Right cardiac atrium (tissue), 5 donors: ENCODE measurements at places on chromosomes 12 and 14.
A peak's percentile ranks its signal among the peaks of the same experiment; 100 is the strongest.

DNA sequence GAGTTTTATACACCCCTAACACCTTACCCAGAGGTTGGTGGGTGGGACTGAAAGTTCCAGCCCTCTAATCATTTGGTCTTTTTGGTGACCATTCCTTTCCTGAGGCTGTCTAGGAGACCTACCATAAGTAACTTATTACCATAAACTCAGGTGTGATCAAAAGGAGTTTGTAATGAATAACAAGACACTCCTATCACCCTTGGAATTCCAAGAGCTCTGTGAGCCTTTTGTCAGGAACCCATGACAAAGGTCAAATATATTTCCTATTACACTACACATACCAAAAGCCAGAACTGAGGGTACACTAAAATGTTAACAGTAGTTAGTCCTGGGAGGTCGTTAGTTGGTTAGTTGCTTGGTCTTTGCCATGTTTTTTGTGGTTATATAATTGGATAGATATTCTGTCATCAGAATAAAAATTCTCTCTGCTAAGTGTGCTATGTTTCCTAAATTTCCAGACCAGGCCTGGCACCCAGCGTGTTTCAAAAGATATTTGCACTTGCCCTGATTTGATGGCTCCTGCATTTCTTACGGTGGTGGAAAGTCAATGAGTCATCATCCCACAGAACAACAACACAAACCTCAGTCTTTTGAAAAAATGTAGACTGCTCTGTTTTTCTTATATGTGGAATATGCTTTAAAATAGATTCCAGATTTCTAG is 27.0 kb upstream of the AKAP5 start:
- no peak for DNase-seq

DNA sequence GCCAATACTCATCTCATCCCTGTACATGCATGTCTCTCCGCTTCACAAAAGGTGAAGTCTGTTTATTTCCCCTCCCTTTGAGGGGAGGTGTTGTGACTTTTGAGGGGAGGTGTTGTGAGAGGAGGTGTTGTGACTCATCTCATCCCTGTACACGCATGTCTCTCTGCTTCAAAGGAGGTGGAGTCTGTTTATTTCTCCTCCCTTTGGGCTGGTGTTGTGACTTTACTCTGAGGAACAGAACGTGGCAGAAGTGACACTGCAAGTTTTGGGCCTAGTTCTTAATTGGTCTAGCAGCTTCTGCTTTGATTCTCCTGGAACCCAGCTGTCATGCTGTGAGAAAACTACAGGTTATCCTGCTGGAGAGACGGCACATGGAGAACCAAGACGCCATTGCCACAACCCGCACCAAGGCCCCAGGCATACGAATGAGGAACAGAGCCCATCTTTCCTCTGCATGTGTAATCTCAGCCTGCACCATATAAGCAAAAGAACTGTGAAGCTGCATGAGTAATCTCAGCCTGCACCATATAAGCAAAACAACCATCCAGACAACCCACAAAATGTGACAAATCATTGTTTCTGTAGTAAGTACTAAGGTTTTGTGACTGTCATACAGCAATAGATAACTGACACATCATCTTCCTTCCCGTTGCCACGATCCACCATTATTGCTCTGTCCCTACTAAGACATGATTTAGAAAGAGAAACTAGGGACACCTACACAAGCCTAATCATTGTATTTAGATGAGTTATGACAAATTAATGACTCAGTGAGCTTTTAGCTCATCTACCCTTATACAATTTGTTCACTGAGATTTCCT is 30.0 kb downstream of the GALNT4 start:
- DNase-seq, result no peak

DNA sequence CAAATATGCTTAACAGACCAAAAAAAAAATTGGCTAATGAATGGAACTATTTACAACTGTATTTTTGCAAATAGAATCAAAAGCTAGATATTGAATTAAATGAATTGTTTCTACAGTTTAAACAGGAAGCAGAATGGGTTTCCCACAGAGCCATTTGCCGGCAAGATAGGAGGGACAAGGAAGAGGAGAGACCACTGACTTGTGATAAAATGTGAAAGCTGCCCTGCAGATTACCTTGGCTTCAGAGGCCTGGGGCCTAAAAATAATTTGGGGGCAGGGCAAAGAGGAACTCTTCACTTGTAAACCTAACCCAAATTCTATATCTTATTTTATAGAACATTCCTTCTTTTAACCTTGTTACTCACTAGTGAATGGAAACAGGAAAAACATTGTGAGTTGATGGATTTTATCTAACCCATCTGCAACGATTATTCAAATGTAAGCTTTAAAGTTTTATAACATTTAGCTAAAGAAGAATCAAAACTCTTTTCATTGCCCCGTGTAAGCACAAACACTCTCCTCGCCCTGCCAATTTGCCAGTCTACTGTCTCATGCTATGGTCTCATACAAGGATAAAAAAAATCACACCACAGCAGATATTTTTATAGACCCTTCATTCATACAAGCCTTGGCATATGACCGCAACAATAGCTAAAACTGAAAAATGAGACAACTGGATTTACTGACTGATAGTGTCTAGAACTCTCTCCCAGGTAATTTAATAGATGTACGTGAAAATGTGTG is 49.5 kb upstream of the MDM1 start:
- DNase-seq, result no peak

DNA sequence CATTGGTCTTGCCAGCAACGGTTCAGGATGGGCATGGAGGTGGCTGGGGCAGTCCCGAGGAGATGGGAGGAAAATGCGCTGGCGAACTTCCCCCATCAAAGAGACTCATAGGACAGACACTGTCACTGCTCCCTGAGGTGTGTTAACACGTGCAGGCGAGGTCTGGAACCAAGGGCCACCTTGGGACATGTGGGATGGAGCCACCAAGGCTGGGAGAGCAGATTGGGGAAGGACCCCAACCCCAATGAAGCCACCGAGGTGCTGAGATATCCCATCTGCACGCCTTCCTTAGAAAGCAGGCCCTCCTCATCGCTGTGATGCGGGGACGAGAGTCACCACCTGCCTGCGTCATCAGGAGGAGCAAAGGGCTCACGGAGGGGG is 16.9 kb upstream of the BEGAIN start:
- no peak for DNase-seq

DNA sequence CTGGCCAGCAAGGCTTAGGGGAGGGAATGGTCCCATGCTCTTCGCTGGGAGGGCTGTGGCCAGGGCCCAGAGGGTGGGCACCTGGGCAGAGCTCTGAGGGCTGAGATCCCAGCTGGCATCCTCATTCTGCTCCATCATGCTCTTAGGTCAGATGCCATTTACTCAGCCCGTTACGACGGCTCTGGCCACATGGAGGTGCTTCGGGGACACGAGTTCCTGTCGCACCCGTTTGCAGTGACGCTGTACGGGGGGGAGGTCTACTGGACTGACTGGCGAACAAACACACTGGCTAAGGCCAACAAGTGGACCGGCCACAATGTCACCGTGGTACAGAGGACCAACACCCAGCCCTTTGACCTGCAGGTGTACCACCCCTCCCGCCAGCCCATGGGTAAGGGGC is 30.8 kb upstream of the LRP1-AS start:
- DNase-seq, result peak; percentile 42

DNA sequence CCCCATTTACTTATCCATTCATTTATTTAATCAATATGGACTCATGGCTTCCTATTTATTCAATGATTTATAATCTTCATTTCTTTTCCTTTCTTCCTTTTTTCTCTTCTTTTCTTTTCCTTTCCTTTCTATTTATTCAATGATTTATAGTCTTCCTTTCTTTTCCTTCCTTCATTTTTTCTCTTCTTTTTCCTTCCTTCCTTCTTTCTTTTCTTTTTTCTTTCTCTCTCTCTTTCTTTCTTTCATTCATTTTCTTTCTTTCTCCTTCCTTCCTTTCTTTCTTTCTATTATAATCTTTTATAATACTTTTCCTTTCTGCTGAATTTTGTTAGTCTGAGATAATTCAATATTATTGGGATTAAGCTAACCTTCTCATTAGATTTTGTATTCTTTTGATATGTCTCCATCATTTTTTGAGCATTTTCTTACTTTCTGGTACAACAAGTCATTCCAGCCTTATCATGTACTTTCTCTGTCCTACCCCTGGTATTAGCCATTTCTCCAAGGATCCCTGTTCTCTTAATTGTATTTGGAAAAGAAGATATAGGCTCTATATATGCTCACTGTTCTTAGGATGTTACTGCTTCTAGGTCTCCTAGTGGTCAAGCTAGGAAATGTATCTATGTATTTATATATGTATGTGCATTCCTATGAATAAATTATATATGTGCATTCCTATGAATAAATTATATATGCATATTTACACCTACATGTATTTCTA is 12.1 kb downstream of the LACRT start:
- DNase-seq, result no peak

DNA sequence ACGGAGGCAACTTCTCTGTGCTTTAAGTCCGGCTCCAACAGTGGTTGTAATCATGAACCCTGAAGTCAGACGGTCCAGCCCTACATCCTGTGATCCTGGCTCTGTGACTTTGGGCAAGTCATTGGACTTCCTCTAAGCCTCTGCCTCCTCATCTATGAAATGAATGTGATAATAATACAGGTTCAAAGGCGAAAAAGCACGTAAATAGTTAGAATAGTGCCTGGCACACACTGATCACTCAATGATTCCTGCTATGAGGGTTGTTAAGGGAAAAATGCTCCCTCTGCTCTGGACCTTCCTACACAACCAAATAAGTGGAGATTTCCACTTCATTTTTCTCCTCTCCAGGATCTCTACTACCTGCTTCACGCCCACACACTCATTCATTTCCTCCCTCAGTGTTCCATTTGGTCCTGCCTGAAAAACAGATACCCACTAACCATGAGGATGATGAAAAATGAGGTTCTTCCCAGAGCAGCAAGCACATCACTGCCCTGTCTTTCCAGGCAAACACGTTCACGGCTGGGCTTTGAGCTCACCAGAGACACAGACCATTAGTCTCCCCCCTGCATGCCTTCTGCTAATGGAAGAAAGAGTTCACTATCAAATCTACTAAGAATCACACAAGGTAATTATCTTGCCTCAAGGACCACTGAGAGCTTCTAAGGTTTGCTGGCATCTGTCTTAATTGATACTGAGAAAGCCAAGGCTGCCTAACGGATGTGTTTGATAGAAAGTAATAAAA is 13.2 kb downstream of the NUAK1 start:
- no peak for DNase-seq

- no peak for DNase-seq
These were observed 45.1 kb downstream of the TRAF3 start for GRCh38 chr14:102822311-102822863.

DNA sequence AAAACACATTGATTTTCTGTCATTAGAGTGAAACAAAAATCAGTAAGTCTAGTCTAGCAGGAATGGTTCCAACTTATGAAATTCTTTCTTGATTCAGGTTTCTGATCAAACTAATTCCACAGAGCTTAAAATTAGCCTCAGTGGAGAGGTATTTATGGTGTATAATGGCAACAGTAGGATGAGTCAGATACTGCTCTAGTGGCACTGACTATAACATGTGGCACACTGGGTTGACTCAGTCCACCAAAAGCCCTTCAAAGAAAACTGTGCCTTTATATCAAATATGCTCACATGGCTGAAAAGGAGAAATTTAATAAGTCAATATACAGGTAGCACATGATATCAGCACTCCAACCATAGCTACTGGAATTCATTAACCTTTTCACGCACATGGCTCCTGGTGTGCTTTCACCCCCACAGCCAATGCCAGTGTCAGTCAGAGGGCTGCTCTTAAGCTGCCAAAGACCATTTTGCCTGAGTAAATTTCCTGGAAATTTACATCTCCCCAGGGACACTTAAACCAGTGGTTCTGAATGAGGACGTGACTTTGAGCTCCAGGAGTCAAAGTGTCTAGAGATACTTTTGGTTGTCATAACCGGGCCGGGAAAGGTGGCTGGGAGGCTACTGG is 21.7 kb upstream of the CATSPERB start:
- DNase-seq, result no peak

GRCh38 chr12:45419317-45419814 is 203.5 kb downstream of the ANO6 start:
- no peak for DNase-seq

- no peak for DNase-seq
These were observed 187.8 kb downstream of the DACT1 start for GRCh38 chr14:58825606-58826005.

DNA sequence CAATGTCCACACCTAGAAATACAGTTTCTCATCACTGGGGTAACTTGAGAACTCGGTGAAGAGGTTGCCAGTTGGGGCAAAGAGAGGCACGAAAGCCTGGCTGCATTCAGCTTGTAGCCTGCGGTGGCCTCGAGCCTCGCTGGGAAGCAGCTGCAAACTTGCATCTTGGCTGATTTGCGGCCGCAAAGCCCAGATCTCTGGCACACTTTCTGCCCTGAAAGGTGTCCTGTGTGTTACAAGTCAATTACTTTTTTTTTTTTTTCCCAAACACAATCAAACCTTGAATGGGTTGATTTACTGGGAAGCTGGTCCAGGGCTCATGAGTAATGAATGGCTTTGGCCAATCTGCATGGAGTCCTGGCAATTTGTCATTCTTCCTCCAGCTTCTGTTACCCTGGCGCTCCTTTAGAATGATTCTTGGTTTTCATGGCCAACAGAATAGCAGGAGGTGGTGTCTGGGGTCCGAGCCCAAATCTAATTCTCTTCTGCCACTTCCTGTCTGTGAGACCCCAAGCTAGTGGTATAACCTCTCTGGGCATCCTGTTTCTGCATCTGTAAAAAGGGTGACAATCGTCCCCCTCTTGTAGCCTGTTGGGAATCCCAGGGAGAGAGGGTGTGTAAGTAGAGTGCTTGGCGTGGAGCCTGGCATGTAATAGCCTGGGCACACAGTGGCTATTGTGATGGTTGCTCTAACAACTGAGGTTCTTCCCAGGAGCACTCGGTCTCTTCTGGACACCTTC is 6.7 kb downstream of the BCL7A start:
- no peak for DNase-seq

GRCh38 chr14:35535483-35536112 is 1.6 kb downstream of the INSM2 start:
- DNase-seq, result peak; percentile 22

DNA sequence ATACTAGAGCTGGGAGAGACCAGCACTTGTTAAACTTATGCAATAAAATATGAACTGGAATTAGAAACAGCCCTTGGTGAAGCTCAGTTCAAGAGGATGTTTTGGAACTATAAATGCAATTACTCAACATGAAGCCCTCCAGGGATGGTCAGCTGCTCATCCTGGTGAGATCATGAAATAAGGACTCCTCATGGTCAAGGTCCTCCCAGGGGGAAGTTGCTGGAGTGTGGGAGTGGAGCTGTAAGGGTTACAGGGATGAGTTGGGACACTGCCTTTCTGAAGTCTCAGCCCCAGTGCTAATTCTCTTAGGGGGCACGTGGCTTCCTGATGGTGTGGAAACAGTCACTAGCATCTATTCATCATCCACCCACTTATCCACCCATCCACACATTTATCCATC is 301.7 kb upstream of the SFSWAP start:
- no peak for DNase-seq
